ENCODE measurements at places on chromosomes 2 and 18.

DNA sequence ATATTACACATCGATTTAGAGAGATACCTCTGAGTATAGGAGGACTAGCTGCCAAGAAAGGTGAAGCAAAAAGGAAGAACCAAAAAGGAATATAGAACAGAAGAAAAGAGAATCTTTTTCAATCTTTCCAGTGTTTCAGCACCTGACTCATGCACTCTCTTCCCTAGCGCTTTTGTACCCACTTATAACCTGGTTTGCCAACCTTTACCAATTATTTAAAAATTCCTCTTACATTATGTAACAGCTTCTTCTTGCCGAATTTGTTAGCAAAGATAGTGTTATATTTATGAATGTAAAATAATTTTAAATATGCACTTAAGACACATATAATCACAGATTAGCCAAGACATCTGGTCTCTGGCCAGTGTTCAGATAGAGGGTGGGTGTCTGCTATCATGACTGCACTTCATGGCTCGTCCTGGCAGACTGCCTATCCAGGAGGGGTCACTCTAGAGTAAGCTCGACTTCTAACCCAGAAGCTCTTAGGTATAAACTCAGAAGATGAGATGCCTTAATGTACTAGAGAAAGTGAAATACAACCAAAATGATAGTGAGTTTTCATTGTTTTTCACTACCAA, 122.9 kb downstream of the ATAD2B start:
- DNase-seq, result no peak

DNA sequence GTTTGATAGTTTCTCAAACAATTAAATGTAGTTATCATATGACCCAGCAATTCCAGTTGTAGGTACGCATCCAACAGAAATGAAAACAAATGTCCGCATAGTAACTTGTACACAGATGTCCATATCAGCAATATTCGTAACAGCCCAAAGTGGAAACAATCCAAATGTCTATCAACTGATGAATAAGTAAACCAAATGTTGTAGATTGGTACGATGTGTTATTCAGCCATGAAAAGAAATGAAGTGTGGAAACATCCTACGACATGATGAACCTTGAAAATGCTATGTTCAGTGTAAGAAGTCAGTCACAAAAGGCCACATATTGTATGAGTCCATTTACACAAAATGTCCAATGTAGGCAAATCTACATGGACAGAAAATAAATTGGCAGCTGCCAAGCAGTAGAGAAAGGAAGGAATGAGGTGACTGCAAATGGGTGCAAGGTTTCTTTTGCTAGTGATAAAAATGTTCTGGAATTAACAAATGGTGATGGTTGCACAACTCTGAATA, 26.9 kb downstream of the GAREM1 start:
- no peak for DNase-seq

- no peak for DNase-seq
These were observed 171.2 kb downstream of the ACOXL start for GRCh38 chr2:110903548-110903947.

DNA sequence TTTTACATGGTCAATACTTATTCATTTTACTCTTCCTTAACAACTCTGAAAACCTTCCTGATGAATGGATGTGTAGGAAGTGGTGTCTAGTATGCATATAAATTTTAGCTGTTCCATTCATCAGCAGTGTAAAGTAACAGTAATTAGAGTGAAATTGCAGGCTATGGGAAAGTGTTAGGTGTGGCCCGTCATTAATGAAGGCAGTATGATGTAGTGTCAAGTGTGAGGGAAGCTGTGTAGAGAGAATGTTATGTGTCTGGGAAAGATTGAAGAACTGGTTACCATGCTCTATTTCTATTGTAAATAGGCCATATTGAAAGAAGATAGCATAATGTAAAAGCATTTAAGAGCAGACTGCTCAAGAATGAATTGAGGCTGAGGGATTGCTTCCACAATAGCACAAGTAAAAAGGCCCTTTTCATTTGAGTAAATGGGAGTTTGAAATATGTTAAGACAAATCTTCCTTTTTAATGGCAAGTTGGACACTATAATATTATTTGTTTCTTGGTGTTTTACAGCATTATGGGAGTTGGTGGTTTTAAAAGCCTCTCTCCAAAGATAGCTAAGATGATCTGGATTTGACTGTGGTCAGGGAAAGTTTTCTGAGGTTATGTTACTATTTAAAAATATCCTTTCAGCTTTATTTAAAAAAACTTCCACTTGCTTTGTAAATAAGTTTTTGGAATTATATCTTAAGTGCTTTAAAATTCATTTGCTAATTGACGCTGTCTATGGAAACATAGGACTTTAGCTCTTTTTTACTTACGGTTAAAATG, 401.0 kb upstream of the ZEB2 start:
- no peak for DNase-seq

GRCh38 chr2:6806604-6807003, 59.1 kb downstream of the CMPK2 start:
- DNase-seq, result no peak

GRCh38 chr18:3885209-3885792, 435.3 kb downstream of the TGIF1 start:
- DNase-seq, result no peak

GRCh38 chr18:21439431-21439846, 161.1 kb downstream of the ESCO1 start:
- DNase-seq, result no peak

GRCh38 chr2:73640511-73640911, 1.7 kb downstream of the NAT8 start:
- DNase-seq, result no peak

DNA sequence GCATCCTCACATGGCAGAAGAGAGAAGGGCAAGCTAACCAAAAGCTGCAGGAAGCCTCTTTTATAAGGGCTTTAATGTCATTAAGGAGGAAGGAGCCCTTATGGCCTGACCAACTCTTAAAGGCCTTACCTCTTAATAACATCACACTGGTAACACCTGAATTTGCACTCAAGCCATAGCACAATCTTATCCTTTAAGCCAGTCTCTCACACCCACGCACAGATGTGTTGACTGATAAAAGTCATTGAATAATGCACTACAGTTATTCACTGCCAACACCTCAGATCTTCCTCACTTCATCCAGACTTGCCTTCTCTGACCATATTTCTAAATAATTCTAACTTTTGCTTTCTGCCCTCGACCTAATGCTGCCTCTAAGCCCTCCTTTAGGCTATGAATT, 516.8 kb downstream of the ADCYAP1 start:
- no peak for DNase-seq

DNA sequence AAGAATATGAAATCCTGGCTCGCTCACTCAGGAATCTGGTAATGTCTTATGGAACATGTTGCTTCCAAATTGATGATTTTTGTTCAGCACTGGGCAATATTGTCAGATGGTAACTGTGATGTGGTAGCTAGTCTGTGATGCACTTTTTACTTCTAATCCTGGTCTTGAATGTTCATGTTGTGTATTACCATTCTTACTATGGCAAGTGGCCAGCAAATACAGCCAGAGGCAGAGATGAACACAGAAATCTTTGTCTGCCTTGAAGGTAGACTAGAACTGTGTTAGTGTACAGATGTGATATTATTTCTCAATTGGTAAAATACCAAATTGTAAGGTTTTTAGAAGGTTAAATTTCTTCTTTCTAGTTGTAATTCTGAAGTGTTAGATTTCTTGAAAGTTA, 83.3 kb downstream of the UBE2E3 start:
- DNase-seq, result no peak

DNA sequence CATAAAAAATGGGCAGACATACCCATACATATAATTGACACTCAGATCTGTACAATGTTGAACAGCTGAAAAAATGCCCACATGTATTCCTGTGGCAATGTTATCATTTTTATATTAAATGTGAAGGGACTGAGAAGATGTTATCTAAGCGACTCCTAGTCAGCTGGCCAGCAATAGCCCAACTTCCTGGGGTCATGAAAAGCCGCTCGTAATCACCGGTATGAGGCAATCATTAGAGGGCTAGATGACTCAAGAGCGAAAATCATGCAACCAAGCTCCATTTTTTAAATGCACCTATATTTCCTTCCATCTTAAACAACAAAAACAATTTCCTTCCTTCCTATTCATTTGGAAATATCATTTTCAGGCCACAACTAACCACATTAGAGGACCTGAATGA, 274.6 kb upstream of the CCDC68 start:
- DNase-seq, result no peak

GRCh38 chr2:224084266-224084892, 45.3 kb upstream of the SERPINE2 start:
- no peak for DNase-seq

GRCh38 chr2:127620866-127621265, 25.1 kb upstream of the GPR17 start:
- DNase-seq, result no peak

DNA sequence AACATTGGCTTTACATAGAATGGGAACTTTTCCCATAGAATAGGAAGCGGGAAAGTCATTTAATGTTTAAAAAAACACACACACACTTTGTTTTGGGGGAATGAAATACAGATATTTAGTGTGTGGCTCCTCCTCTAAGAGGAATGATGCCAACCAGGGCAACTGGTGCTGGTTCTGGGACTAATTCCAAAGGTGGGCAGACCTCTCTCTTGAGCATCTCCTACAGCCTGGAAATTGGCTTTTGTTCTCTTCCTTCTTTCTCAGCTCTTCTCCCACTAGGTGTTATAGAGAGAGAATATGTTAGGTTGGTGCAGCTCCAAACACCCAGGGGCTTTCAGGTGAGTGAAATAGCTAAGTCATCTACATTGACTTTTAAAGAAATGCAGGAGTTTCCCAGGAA, 190.1 kb downstream of the RAD51AP2 start:
- no peak for DNase-seq
